ENCODE measurements at places on chromosomes 11 and 22.

GRCh38 chr11:48054994-48055291, 74.6 kb downstream of the PTPRJ start:
- no peak for DNase-seq

- no peak for DNase-seq
These were observed 1.7 kb downstream of the KLHDC7B start for GRCh38 chr22:50547263-50547985.

GRCh38 chr22:28024422-28024888, 105.4 kb upstream of the PITPNB start:
- DNase-seq = no peak

- no peak for DNase-seq
These were observed 24.8 kb downstream of the ARHGAP32 start for GRCh38 chr11:129167315-129167714.

DNA sequence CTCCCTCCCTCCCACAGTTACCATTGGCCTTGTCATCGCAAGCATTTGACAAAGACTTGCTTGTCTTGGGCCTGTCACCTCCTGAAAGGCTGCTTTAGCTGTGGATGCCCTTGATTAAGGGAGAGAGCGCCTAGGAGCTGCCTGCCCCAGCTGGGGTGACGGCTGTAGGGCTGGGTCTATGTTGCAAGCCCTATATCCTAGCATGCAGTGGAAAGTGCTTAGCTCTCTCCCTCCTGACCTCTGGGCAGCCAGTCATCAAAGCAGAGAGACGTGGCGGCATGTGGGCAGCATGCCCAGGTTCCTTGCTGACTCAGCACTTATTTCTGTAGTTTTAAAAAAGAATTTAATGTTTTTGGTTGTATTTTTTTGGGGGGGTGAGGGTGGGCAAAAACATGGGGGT, 75.9 kb downstream of the BARX2 start:
- no peak for DNase-seq

GRCh38 chr11:10394229-10395101, 60.6 kb upstream of the AMPD3 start:
- no peak for DNase-seq

DNA sequence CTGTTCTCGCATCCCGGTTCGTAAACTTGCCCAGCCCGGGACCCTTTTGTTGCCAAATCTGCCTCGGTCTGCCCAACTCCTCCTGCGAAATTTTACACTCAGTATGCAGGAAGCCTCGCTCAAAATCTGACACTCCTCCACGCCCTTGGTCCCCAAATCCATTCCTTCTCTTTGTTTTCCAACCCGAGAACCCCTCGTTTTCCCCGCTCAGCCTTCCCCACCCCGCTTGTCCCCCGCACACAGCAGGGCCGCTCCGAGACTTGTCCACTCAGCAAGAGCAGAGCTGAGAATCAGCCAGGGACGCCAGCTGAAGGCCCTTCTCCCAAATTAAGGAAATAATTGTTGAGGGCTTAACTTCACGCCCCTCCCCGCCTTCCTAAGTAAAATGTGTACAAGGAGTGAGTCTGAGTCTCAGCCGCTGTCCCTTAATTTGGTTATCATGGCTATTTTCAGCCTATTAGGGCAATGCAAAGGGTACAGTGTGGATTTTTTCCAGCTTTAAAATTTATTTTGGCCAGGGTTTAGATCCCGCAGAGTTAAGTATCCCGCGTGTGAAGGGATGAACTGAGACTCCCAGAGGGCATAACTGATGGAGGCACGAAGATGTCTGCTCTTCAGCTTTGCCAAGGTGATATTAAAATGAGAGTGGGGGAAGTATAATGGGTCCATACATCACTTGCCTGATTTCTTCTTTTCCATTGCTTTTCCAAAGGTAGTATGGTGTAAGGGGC, 581 bp upstream of the FBXO3 start:
- no peak for DNase-seq

GRCh38 chr11:69393865-69394233, 87.6 kb upstream of the LINC01488 start:
- DNase-seq = no peak

DNA sequence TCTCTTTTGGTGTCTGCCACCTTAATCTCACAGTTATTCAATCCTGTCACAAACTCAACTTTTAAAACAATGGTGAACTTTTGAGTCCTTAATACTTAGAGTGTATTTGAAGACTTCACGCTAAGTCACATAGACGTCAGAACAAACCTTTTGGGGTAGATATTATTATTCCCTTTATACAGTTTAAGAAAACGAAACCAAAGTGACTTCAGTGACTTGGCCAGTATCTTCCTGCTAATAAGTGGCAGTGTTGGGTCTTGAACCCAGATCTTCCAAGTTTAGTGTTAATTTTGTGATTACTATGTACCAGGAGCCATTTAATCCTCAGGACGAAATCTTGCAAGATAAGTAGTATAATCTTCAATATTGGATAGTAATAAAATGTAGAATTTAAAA, 691 bp downstream of the CEP295 start:
- peak; percentile 78 for DNase-seq

DNA sequence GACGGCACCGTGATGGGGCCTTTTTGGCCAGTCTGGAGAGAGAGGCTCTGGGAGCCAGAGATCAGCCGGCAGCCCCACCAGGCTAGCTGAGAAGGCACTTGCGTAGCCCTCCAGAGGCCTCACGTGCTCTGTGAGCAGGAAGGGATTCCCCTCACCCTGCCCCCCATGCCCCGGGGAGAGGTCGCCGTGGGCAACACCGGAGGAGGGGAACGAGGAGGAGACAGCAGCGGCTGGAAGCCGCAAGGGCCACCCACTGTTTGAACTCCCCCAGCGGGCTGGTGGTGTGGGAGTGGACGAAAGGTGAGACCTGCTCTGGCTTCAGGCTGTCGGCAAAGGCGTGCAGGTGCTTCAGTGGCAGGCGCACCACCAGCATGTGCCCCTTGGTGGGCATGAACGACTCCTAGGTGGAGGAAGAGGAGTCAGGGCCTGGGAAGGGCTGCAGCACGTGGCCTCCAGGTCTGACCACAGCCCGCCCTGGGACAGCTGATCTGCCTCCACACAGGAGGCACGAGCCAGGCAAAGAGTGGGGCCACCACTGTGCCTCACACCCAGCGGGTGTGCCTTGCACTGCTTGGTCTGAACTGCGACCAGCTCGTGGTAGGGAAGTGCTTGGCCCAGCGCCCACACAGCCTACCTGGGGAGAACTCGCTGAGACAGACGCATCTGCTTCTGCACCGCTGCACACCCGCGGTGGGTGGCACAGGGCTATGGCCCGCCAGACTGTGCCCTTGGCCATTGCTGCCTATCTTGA, 99.9 kb downstream of the MED15 start:
- no peak for DNase-seq

- no peak for DNase-seq
These were observed 43.8 kb downstream of the C11orf58 start for GRCh38 chr11:16781936-16782919.

GRCh38 chr11:116176484-116177005, 596.2 kb downstream of the BUD13 start:
- no peak for DNase-seq

DNA sequence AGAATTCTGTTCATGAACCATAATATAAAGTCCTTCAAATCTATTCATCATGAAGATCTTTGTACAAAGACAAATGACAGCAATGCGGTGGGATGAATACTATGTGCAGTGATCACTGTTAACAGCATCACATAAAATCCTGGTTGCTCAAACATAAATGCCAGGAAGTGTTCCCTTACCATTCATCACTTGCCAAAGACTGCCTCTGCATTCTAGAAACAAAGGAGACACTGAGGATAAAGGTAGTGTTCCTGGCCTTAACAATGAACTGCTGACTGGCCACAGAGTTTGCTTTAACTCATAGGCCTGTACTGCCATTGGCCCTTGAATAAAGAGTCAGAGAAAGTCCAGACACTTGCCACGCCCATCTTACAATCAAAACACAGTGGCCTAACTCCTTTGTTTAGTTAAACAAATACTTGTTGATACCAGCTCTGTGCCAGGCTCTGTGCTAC, 29.5 kb downstream of the C2CD3 start:
- no peak for DNase-seq

DNA sequence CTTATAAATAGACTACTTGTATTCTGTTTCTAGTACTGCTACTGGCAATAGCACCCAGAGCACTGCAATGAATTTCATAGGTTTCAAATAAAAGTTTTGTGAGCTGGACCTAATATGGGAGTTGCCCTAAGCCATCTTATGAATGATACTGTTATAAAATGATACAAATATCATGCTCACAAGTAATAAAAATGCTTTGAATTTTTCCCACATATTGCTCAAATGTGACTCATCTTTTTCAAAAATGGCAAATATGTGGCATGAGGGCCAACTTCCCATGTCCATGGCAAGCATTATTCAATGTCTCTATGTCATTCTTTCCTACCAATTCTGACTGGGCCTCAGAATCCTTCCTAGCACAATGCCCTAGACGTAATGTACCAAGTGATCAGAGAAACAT, 137.6 kb downstream of the TRPC6 start:
- no peak for DNase-seq

DNA sequence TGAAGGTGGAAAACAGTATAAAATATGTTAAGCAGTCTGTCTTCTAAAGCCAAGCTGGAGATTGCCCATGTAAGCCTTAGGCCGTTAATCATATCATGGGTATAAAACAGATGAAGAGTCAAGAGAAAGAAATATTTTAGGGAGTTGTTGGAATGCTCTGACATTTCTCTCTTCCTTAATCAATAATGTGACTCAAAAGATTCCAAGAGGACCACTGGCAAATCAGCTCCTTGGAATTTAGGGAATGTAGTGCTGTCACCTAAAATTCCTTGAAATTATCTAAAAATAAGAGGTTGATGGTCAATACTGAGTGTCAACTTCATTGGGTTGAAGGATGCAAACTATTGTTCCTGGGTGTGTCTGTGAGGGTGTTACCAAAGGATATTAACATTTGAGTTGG, 525.9 kb downstream of the KCNA4 start:
- DNase-seq = no peak

DNA sequence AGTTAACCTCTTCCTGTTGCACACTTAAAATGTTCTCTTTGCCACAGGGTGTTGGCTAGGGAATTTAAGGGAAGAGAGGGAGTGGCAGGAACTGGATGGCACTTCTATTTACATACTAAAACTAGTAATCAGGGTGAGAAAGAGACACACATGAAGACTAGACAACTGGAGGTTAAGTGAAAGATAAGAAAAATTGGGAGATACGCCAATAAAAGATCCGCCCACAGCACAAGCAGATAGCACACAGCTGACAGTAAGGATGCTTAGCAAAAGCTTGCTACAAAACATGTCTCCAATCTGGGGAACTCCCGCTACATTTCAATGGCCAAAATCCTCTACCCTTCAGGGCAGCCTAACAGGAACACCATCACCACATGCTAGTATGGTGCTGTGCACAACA, 12.8 kb downstream of the CPSF7 start:
- DNase-seq = no peak

DNA sequence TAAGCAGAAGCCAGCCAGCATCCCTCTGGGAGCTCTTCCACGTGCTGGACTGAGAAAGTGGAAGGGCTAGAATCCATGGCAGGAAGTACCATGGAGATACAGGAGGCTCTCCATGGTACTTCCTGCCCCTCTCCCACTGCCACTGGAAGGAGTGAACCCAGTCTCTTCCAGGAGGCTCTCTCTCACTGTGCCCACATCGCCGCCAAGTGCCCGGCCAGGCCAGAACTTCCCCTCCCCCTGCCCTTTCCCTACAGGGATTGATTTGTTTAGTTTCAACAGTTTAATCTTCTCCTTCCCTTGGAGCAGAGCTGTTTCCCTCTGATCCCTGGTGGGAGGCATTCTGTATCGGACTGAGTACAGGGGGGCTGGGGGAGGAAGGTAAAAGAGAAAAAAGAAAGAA, 133.6 kb downstream of the DSCAML1 start:
- DNase-seq = no peak

GRCh38 chr11:6321961-6322362, 1.7 kb upstream of the CAVIN3 start:
- no peak for DNase-seq

DNA sequence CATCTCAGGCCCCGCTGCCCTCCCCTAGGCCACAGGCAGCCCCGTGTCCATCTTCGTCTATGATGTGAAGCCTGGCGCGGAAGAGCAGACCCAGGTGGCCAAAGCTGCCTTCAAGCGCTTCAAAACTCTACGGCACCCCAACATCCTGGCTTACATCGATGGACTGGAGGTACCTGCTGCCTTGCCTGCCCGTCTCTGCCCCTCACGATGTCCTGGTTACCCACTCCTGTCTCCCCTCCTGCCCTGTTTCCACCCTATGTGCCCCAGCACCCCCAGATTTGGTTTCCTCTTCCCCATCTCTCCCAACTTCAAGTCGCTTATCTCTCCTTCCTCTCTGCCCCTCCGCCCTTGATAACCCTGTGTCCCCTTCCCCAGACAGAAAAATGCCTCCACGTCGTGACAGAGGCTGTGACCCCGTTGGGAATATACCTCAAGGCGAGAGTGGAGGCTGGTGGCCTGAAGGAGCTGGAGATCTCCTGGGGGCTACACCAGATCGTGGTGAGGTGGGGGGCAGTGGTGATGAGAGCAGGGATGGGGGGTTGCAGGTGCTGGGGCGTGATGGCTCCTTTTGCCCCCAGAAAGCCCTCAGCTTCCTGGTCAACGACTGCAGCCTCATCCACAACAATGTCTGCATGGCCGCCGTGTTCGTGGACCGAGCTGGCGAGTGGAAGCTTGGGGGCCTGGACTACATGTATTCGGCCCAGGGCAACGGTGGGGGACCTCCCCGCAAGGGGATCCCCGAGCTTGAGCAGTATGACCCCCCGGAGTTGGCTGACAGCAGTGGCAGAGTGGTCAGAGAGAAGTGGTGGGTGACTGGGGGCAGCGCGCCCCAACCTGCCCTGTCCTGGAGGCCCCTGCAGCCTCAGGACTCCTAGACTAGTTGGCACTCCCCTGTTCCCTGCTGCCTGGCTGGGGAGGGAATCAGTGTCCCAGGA, 930 bp downstream of the SCYL1 start:
- no peak for DNase-seq

- DNase-seq = no peak
These were observed 139.9 kb upstream of the PLET1 start for GRCh38 chr11:112400476-112401014.

DNA sequence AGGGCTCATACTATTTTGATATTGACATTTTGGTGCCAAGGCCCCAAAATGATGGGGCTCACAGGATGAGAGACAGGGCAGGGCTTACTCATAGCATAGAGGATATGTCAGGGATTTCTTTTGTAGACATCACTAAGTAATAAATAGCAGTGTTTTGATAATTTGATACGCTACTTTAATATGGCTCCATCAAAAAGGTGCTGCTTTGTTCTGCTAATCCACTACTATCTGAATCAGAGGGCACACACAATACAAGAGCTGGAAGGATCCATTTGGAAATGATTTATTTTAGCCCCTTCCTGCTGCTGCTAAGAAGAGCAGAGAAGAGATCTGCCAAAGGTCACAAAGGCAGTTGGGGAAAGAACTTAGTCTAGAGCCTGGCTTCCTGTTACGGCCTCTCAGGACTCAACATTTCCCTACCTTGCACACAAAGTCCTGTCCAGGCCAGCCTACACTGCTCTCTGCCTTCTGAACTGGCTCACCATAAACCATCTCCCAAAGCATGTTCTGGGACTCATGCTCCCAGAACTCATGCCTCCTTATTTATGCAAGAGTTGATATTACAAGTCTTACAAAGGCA, 261.3 kb upstream of the ARHGAP20 start:
- no peak for DNase-seq

- DNase-seq = no peak
These were observed 14.2 kb upstream of the PRAME start for GRCh38 chr22:22573047-22573889.
